Activated CD4-positive, CD25-positive, alpha-beta regulatory T cell treated with anti-CD3 and anti-CD28 coated beads, Interleukin-2, amount 50 U/mL, for 72 hours (primary cell): ENCODE measurements at places on chromosomes 13 and 19.

DNA sequence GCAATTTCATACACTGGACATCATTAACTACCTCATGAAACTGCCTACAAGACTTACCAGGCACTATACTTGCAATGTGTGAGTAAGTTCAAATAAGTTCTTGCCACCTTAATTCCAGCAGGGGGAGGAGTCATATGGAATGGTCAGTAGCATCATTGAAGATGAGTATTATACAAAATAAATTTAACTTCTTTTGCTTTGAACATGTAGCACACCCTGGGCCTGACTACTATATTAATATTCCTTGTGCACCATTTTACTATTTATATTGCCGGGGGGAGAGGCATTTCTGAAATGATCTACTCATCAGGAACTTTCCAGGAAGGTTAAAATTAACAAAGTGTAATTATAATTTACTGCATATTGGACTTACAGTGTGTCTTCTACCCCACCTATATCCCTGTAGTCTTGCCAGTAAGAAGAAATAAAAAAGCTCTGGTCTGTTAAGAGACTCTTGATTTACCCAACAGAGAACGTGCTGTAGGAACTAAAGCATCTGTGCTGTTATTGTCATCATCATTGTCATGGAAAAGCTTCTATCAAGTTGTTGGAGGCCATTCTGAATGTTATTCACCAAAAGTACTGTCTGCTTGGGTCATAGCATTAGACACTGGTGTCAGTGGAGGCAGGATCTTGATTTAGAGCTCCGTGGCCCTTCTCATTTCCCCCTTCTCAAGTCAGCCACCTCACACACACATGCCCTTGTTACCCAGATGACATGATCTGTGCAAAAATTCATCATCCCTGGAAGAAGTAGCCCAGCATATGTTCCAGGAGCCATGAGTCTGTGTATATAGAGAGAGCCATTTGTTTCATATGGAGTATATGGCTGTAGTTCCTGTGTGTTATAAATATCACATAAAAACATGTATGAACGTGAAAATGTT lies 147.1 kb downstream of the MTUS2 start:
- no peak for DNase-seq

GRCh38 chr19:47232422-47233211 lies 1.6 kb upstream of the BBC3 start:
- no peak for DNase-seq

DNA sequence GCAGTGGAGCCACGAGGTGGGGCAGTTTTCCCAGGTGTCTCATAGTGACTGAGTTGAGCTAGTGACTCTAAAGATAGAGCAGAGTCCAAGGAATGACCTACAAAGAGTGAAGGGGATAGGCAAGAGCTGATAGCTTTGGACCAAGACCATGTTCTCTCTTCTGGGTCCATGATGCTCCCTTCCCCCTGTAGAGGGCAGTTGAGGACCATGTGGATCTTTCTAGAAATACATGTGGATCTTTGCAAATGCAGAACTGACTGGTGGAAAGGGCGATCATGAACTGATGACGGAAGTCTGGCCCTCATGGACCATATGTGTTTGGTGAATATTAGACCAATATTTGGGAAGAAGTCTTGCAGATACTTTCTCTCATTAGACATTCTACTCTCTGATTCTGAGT lies 6.9 kb downstream of the PSG1 start:
- no peak for DNase-seq

- DNase-seq = no peak
Observed at GRCh38 chr13:44158098-44158521, 215.5 kb upstream of the SERP2 start.

DNA sequence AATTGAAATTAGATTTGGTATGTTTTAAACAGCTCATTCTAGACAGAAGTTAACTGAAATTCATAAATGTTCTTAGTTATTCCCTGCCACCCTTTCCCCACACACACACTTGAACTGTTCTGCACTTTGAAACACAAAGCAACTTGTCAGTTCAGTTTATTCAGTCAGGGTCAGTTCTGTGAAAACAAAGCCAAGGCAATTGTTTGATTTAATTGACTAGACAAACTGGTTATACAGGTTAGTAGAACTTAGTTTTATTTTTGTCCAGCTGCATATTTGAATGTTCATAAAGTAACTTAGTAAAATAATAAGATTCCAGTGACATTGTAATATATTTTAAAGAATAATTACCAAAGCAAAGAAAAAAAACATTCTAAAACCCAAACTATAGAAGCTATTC lies 98.3 kb upstream of the KLF5 start:
- DNase-seq = no peak

GRCh38 chr13:35630551-35631275 lies 154.2 kb upstream of the MAB21L1 start:
- no peak for DNase-seq

GRCh38 chr13:113203507-113204377 lies 4.7 kb downstream of the PCID2 start:
- no peak for DNase-seq

DNA sequence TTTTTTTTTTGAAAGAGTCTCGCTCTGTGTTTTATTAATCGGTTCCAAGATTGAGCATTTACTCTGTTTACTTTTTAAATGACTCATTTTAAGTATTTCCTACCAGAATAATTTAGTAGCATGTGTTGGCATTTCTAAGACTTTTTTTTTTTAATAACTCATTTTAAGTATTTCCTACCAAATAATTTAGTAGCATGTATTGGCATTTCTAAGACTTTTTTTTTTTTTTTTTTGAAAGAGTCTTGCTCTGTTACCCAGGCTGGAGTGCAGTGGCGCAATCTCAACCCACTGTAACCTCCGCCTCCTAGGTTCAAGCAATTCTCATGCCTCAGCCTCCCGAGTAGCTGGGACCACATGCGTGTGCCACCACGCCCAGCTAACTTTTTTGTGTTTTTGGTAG lies 13.1 kb downstream of the SETDB2 start:
- no peak for DNase-seq

- DNase-seq = no peak
Observed at GRCh38 chr13:99062593-99062992, 84.7 kb upstream of the DOCK9 start.

DNA sequence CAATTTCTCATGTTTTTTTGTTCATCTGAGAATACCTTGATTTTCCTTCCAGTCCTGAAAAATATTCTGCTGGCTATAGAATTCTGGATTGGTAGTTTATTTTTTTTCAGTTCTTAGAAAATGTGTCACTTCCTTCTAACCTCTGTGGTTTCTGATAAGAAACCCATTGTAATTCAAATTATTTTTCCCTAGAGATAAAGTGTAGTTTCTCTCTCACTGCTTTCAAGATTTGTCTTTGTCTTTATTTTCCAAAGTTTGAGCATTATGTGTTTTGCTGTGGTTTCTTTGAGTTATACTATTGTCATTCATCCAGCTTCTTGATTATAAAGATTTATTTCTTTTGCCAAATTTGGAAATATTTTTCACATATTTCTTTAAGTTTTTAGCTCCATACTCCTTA lies 324.0 kb upstream of the SPRY2 start:
- no peak for DNase-seq

DNA sequence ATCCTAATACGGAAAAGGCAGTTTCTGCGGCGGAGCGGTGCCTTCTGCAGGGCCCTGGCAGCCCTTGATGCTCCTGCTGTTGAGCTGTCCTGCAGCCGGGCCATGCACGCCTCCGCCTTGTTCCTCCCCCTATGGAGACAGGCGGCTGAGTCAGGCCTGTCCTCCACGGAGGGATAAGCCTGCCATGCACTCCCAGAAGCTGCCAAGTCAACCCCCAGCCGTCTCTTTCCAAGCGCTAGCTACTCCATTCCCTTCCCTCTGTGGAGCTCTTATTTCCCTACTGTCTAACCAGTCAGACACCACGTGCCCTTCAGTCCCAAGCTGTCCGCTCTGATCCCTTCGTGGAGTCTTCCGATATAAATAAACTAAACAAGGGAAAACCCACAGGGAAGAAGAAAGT lies 197.0 kb downstream of the COL4A1 start:
- DNase-seq = no peak

- DNase-seq = no peak
Observed at GRCh38 chr13:112574416-112574815, 13.5 kb downstream of the TUBGCP3 start.

- DNase-seq = peak; percentile 25
Observed at GRCh38 chr13:113917594-113918371, 53.9 kb upstream of the GAS6 start.

- DNase-seq = no peak
Observed at GRCh38 chr19:54662730-54663129, at the start of gene LILRB4. TSS of gene LILRB4 (plus strand) at chr19:54662985. CDS start at chr19:54663034, 49 bp downstream.

DNA sequence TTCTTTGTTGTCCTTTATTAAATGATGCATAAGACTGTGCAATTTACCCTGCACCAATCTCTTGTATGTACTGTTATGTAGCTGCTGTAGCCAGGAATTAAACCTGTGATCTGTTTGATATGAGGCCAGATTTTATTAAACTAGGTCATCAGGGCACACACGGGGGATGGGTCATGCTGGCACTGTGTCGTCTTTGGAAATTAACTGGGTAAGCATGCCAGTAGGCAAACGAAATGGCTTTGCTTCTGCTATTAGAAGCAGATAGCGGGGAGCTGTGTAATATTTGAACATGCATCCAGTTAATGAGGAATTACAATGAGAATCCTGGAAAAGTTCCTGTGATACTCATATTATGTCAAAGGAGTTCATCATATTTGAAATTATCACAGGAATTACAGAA lies 23.5 kb downstream of the MTUS2 start:
- no peak for DNase-seq

GRCh38 chr19:51986309-51987291 lies at the start of gene ZNF350:
TSS of gene ZNF350 (minus strand) at chr19:51986840. CDS start at chr19:51974360, 12,480 bp downstream.
- DNase-seq = peak; percentile 71
